ENCODE measurements at places on chromosomes 2 and 18. TPM values are rescaled to one million over a fixed set of nuclear protein-coding genes. Genes with fewer than 3 reads are reported as not detected.

ASTL gene
- total RNA-seq, result not detected

MOCOS gene
- total RNA-seq, result 0.25 TPM

IL1F10 gene
- not detected for total RNA-seq

TUBA3D gene
- total RNA-seq, result not detected

SH2D6 gene
- total RNA-seq, result 0.74 TPM

IL36G gene
- total RNA-seq, result not detected

GYPC gene
- total RNA-seq, result 6.9 TPM

KIF1A gene
- total RNA-seq, result 181 TPM

AGAP1 gene
- total RNA-seq, result 35.2 TPM

STEAP3 gene
- under 0.01 TPM for total RNA-seq

HOXD12 gene
- not detected for total RNA-seq

SATB2 gene
- 310 TPM for total RNA-seq

AOX1 gene
- total RNA-seq, result 1.7 TPM

CCDC121 gene
- 3.9 TPM for total RNA-seq

TUBA4B gene
- total RNA-seq, result not detected
